ENCODE measurements at places on chromosomes 1 and 21.
A peak's percentile ranks its signal among the peaks of the same experiment; 100 is the strongest.

GRCh38 chr1:110464340-110464739 lies 13.4 kb downstream of the PROK1 start:
- no peak overlapping the region for H3K4me3 ChIP-seq
- H3K27ac ChIP-seq = no peak overlapping the region
- H3K36me3 ChIP-seq = no peaks in the 10 kb centered on the region
- H3K27me3 ChIP-seq = no peaks in the 10 kb centered on the region
- peaks cover 9% of the 10 kb centered on the region for H3K4me1 ChIP-seq
- no peak for DNase-seq

DNA sequence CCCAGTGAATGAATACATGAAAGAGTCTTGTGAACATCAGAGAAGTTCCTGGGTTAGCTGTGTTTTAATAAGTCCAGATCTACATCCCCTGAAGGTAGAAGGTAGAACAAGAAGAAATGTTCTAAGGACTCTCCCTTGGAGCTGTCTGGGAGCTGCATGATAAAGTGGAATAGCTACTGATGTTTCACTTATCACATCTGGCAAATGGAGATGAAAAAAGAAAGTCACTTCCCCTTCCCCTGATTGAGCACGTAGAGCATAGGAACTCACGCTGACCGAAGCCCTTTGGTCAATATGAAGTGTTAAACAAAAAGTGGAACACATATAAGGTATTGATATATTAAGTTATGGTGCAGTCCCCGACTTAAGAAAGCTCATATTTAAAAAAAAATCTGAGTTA lies 53.2 kb upstream of the PARP1 start:
- H3K4me3 ChIP-seq = no peak overlapping the region
- H3K27me3 ChIP-seq = no peaks in the 10 kb centered on the region
- no peak for DNase-seq
- no peaks in the 10 kb centered on the region for H3K4me1 ChIP-seq
- no peak overlapping the region for H3K27ac ChIP-seq

DNA sequence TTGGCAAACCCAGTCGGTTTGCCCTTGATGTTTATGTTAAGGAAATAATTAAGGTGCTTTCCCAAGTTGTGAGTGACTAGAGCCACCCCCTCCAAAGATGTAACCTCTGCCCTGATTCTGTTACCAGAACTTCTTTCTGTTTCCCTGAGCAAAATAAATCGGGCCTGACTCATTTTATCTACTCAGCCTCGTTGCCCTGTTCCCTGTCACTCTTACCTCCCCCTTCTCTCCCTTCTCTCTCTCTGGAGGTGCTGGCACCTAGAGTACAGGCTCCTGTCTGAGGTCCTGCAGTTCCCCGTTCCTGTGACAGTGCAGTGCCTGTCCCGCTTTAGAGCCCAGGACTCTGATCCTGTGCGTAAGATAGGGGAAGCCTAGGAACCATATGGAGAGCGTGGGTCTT lies 35.4 kb downstream of the CXADR start:
- H3K4me3 ChIP-seq = no peak overlapping the region
- no peak overlapping the region for H3K27ac ChIP-seq
- no peak for DNase-seq
- no peaks in the 10 kb centered on the region for H3K4me1 ChIP-seq
- H3K36me3 ChIP-seq = no peaks in the 10 kb centered on the region

- no peak overlapping the region for H3K4me3 ChIP-seq
- H3K27me3 ChIP-seq = no peaks in the 10 kb centered on the region
- no peaks in the 10 kb centered on the region for H3K36me3 ChIP-seq
- no peaks in the 10 kb centered on the region for H3K4me1 ChIP-seq
- H3K27ac ChIP-seq = no peak overlapping the region
These were observed 23.2 kb upstream of the C1orf146 start for GRCh38 chr1:92194511-92194910.

GRCh38 chr1:59285691-59286090 lies 11.2 kb upstream of the FGGY start:
- H3K27ac ChIP-seq = no peak overlapping the region
- H3K27me3 ChIP-seq = no peaks in the 10 kb centered on the region
- H3K36me3 ChIP-seq = no peaks in the 10 kb centered on the region
- no peak for DNase-seq
- H3K4me3 ChIP-seq = no peak overlapping the region

- peak overlapping the region; percentile 94 for H3K4me3 ChIP-seq
- H3K27ac ChIP-seq = peak overlapping the region; percentile 83
These were observed 873 bp upstream of the PI4KB start for GRCh38 chr1:151327903-151328674.

DNA sequence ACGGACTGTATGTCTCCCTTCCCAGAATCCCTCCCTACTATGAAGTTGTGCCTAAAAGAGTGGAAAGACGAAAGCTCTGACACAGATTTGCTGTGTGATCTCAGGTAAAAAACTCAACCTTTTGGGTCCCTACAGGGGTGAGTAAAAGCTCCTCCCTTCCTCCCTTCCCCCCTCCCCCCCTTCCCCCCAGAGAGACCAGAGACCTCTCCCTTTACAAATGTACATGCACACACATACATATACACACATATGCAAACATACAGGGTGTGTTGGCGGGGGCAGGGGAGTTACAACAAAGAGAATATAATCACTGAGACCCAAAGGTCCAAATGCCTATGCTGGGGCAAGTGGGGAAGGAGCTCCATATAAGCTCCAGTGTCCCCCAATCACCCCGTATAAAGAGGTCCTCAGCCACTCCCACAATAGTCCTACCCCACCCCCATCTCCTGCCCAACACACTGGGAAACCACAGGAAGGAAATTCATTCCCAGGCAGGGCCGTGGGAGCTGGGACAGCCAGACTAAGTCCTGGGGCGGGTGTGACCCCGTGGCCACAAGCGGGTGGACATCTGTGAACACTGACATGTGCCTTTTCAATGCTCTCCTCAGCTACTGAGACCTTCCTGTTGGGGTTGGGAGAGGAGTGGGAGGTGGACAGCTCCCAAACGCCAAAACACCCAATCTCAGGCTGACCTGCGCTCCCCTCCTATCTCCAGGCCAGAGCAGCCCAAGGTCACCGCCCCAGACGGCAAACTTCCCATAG lies 2.0 kb downstream of the MEF2D start:
- peak overlapping the region; percentile 99 for H3K4me3 ChIP-seq
- no peaks in the 10 kb centered on the region for H3K27me3 ChIP-seq
- DNase-seq = peak; percentile 67
- H3K4me1 ChIP-seq = peaks cover 75% of the 10 kb centered on the region

- no peak for DNase-seq
- H3K4me1 ChIP-seq = no peaks in the 10 kb centered on the region
- H3K36me3 ChIP-seq = no peaks in the 10 kb centered on the region
These were observed 13.3 kb downstream of the ATF6 start for GRCh38 chr1:161779393-161779792.

DNA sequence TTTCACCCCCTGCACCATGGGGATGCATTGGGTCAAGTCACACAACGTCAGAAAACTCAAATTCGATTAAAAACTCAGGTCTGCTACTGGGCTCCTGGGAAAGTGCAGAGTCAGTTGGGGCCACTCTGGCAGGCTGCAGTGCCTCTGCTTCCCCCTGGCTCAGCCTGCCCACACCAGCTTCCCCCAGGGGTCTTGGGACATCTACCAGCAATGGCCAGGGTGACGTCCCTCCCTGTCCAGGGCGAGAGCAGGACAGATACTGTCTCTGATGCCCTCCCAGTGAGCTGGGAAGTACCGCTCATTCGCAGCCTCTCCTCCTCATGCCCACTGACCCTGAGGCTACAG lies 106.2 kb upstream of the COL6A1 start:
- H3K27me3 ChIP-seq = no peaks in the 10 kb centered on the region
- DNase-seq = no peak
- no peak overlapping the region for H3K27ac ChIP-seq
- no peaks in the 10 kb centered on the region for H3K36me3 ChIP-seq
- no peak overlapping the region for H3K4me3 ChIP-seq

- no peaks in the 10 kb centered on the region for H3K27me3 ChIP-seq
- H3K27ac ChIP-seq = no peak overlapping the region
- no peak overlapping the region for H3K4me3 ChIP-seq
These were observed 164.8 kb downstream of the KCNJ6 start for GRCh38 chr21:37751268-37751975.

GRCh38 chr1:104726917-104727316 lies 977.2 kb downstream of the AMY1C start:
- H3K36me3 ChIP-seq = no peaks in the 10 kb centered on the region
- DNase-seq = no peak
- H3K4me1 ChIP-seq = no peaks in the 10 kb centered on the region
- no peak overlapping the region for H3K4me3 ChIP-seq
- H3K27me3 ChIP-seq = no peaks in the 10 kb centered on the region

GRCh38 chr1:189726806-189727205 lies 750.9 kb downstream of the BRINP3 start:
- H3K36me3 ChIP-seq = no peaks in the 10 kb centered on the region
- H3K27ac ChIP-seq = no peak overlapping the region
- no peaks in the 10 kb centered on the region for H3K27me3 ChIP-seq
- no peaks in the 10 kb centered on the region for H3K4me1 ChIP-seq
- no peak overlapping the region for H3K4me3 ChIP-seq

DNA sequence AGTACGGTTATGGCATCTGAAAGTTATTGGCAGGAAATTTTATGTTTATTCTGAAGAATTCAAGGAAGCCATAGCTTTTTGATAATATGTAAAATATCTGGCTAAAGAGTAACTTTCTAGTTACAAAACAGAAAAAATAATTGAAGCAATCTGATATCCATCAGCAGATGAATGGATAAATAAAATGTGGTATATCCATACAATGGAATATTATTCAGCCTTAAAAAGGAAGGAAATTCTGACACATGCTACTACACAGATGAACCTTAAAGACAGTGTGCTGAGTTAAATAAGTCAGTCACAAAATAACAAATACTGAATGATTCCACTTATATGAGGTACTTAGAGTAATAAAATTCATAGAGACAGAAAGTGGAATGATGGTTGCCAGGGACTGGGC lies 25.0 kb upstream of the HIVEP3 start:
- no peak for DNase-seq
- H3K36me3 ChIP-seq = no peaks in the 10 kb centered on the region
- H3K4me3 ChIP-seq = no peak overlapping the region
- H3K4me1 ChIP-seq = no peaks in the 10 kb centered on the region

DNA sequence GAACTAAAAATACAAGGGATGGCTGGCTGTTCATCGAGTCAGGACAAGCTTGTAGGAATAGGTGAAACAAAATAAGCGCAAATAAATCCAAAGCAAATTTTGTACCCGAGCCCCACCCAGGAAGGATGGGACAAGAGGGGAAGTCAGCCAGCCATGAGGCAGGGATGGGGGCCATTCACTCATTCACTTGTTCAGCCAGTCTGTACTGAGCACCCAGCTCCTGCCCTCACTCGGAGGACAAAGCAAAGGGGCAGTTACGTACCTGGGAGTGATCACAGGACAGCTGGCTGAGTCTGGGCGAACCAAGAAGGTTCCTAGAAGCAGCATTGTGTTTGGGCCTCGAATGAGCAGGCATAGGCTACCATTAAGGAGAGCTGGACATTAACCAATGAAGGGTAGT lies 94.0 kb upstream of the VAMP3 start:
- no peaks in the 10 kb centered on the region for H3K36me3 ChIP-seq
- peaks cover 8% of the 10 kb centered on the region for H3K4me1 ChIP-seq
- no peak overlapping the region for H3K4me3 ChIP-seq
- no peak overlapping the region for H3K27ac ChIP-seq
- H3K27me3 ChIP-seq = no peaks in the 10 kb centered on the region
- DNase-seq = no peak

GRCh38 chr1:110082477-110082876 lies 12.0 kb upstream of the ALX3 start:
- H3K4me3 ChIP-seq = no peak overlapping the region
- H3K27me3 ChIP-seq = no peaks in the 10 kb centered on the region
- H3K27ac ChIP-seq = no peak overlapping the region

DNA sequence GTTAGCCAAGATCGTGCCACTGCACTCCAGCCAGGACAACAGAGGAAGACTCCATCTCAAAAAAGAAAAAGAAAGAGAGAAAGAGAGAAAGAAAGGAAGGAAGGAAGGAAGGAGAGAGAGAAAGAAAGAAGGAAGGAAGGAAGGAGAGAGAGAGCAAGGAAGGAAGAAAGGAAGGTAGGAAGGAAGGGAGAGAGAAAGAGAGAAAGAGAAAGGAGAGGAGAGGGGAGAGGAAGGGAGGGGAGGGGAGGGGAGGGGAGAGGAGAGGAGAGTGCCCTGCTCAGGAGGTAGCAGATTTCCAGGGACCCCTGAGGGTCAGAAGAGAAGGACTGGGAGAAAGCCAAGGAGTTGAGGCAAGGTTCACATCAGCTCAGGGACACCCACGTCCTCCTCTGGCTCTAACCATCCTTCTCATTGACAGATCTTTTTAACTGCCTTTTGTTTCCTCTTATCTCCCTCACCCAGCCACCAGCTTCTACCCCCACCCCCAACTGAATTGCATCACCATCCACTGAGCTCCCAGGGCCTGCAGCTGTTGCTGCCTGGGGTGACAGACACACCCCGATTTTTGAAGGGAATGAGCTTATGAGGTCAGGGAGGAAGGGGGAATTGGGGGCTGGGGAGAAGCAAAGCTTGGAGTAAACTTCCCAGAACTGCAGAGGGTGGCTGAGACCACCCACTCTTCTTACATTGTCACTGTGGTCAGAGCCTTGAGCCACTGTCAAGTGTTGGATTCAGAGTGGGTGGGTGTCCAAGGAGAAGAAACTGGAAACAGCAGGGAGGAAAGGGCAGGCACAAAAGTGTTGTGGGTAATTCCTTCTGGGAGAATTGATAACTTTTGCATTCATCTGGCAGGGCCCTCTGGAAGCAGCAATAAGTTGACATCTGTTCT lies 91.6 kb downstream of the GLUL start:
- no peak overlapping the region for H3K27ac ChIP-seq
- H3K4me1 ChIP-seq = peaks cover 50% of the 10 kb centered on the region
- H3K36me3 ChIP-seq = no peaks in the 10 kb centered on the region
- DNase-seq = peak; percentile 52
- no peaks in the 10 kb centered on the region for H3K27me3 ChIP-seq

DNA sequence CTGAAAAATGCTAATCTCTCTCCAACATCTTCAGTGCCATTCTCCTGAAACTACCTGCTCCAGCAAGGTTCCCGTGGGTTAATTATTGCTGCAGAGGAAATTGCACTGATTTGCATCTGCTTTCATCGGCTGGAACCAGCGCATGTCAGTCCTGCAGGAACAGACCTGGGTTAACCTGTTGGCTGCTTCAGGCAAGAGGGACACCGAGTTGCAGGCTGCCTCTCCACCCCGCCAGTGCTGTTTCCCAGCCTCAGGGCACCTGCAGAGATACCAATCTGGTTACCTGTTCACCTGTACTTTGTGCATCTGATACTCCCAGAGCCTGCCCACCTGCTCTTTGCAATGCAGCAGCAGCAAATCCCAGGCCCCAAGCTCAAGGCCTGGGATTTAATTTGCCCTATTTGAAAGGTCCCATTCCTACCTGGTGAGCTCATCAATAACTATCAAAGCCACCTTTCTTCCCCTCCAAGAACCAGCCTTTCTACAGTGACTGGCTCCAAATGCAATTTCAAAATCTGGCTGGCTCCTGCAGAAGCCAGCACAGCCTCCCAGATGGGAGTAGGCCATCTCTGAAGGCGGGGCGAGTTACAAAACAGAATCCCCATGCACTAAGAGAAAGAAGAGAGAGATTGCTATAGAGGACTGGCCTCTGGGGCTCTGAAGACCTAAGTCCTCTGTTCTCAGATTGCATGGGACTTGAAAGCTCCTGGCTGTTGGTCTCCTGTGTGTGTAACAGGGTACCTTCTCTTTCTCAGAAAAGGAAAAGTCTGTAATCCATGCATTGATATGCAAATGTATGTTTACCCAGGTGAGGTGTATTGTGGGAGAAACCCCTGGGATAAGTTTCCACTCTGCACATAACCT lies 67.8 kb downstream of the TOMM20 start:
- H3K36me3 ChIP-seq = no peaks in the 10 kb centered on the region
- no peak overlapping the region for H3K27ac ChIP-seq
- no peak overlapping the region for H3K4me3 ChIP-seq
- no peaks in the 10 kb centered on the region for H3K27me3 ChIP-seq
